ENCODE measurements at places on chromosomes 2 and 18.

- DNase-seq = no peak
Observed at GRCh38 chr2:5501807-5502206, 190.4 kb upstream of the SOX11 start.

GRCh38 chr2:181123798-181124231, 143.4 kb downstream of the UBE2E3 start:
- no peak for DNase-seq

DNA sequence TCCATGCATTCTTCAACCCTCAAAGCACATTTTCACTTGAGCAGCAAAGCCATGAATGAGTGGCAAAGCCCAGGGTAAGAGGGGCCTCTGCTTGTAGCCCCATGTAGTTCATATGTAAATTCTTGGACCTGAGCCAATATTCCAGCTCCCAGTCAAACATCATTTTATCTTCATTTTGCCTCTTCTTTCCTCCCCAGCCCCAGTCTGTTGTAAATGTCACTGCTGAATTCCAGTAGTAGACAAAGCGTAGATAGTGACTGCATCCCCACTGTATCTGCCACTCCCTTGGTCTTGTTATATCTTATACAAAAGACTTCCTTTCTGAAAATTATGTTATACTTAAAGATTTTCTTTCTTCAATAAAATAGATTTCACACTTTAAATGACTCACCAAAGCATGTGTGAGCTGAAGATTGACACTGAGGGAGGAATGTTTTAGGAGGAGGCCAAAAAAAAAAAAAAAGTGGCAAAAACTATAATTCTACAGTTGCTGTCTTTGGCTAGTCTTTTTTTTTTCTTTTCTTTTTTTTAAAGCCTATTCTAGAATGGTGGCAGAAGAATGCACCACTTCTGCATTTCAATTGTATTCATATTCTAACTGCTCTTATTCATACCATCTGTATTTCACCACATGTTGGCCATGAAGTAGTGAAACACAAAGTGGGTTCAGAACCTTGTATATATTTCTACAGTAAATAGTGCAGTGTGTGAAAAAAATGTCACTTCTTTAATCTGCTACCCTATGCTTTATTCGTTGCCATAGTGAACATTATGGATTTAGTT, 306.1 kb downstream of the CPS1 start:
- no peak for DNase-seq

DNA sequence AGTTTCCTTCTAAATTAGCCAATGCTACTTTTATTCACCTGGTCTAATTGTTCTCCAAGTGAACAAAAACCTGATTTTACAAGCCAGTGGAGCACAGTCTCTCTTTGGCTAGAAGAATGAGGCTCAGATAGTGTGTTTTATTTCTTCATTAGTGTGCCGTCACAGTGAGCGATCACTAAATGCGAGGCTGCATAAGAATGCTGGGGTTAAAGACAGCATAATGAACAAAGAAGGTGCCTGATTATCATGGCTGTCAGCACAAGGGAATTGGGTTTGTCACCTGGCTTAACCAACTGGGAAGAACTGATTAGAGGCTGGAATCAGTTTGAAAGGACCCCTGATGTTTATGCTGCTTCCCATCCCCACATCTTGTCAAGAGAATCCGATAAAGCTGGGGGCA, 76.4 kb downstream of the EPHA4 start:
- no peak for DNase-seq

- DNase-seq = no peak
Observed at GRCh38 chr2:8219631-8220355, 462.1 kb upstream of the ID2 start.

- no peak for DNase-seq
Observed at GRCh38 chr2:216578325-216578724, 54.9 kb upstream of the IGFBP2 start.

- no peak for DNase-seq
Observed at GRCh38 chr2:101596333-101596732, 101.2 kb upstream of the MAP4K4 start.

DNA sequence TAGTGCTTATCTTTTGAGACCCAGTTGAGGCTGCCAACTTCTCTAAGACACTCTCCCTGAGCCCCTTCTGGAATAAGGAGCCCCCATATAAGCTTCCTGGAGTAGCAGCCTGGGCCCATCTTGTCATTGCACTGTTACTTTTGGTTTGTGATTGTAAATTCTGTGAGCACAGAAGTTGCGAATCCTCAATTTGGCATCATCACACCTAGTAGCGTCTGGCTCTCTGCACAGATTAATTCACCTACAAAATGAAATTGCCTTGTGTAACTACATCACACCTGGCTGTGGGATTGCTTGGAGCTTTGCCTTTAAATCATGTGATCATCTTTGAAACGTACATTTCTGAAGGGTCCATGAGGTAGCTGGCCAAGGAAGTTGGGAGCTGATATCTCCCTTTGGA, 193.2 kb upstream of the BCL2L11 start:
- DNase-seq = no peak

- no peak for DNase-seq
Observed at GRCh38 chr18:9737006-9737405, 28.9 kb downstream of the RAB31 start.

GRCh38 chr2:853203-853870, 97.3 kb upstream of the SNTG2 start:
- no peak for DNase-seq

DNA sequence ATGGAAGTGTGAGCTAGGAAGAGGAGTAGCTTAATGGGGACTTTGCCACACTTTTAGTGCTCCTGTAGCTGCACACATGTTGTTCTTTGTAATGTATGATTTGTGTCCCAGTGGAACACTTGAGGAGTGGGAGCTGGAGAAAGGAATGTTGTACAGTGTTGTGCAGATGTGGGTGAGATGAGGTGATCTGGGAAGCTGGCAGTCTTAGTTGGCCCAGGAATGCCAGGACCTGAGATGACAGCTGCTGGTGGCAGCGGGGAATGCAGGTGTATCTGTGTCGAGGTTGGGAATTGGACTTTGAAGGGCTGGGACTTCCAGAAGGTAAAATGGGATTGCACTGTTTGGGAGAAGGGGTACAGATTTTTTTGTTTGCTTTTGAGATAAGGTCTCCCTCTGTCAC, 23.6 kb downstream of the NEDD4L start:
- DNase-seq = no peak

DNA sequence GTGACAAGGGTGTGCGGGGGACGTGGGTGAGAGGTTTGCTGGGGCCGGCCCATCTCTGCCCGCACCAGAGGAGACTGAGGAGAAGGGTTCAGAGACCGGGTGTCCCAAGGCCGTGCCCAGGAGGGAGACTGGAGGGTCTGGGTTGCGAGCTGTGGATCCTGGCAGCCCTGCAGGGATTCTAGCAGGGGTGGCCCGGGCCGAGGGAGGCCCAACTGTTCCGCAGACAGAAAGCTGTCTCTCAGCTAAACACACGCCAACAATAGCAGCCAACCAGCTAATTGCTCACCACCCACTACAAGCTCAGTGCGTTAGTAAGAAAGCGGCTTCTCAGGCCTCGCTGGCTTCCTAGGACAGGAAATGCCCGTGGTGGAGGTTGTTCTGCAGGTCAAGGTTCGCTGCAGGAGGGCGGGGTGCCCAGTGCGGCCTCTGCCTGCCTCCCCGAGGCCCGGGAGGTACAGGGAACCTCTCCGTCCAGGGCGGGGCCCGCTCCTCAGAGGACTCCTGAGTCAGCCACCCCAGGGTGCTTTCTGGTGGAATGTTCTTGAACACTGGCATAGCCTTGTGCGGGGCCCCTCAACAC, 282.0 kb upstream of the PXDN start:
- DNase-seq = no peak

DNA sequence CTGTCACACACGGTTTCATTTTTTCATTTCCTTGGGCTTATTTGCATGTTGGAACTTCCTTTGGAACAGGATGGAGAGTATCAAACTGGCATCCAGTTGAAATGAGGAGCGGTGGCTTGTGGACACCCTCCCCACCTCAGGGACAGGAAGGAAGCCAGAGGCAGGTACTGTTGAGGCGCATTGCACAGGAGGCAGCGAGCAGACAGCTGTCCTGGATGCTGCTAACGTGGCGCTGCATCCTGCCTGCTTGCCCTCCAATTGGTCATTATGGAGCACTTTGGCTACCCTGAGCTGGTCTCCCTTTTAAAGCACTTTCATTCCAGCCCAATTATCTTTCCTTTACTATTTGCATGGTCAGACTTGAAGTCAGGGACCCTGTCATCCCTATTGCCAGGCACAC, 80.7 kb upstream of the ITGA4 start:
- DNase-seq = no peak

- DNase-seq = no peak
Observed at GRCh38 chr18:73752546-73752945, 395.1 kb downstream of the FBXO15 start.

GRCh38 chr2:200077210-200077650, 121.8 kb downstream of the MAIP1 start:
- no peak for DNase-seq

GRCh38 chr2:47488870-47489584, 86.1 kb downstream of the MSH2 start:
- no peak for DNase-seq

DNA sequence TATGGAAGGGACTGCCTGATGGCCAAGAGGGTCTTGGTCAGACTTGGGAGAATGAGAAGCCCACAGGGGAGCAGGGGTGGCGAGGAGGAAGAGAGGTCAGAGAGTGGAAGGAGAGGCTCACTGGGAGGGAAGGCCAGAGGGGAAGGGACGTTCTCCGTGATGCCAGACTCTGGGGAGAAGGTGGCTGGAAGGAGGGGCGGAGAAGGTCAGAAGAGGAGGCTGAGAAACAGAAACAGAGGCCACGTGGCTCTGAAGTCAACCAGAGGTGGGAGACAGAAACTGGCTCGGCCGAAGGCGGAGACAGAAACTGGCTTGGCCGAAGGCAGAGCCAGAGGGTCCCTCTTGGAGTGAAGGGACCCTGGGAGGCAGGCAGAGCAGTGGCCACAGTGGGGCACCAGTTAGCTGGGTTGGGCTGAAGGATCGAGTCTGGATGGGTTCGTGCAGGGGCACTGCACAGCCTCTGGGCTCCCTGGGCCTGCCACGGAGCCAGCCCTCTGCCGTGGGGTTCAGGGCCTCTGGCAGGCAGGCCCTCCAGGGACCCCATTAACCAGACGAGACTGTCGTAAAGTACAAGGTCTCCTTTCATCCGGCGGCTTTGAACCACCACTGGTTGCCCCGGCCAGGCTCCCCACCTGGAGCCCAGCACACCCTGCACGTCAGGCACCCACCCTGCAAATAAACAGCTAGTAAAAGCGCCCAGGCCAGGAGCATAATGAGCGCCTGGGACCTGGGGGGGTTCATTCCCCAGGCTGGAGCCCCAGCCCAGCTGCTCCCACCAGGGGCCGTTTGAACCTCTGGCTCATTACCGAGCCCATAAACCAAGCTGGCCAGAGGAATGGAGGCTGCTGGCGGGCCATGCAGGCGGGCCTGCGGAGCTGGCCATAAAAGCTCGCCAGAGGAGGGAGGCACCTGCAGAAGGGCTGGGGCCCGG, 218.8 kb downstream of the DYSF start:
- DNase-seq = no peak

GRCh38 chr2:74238879-74239278, 40.5 kb downstream of the MTHFD2 start:
- no peak for DNase-seq

DNA sequence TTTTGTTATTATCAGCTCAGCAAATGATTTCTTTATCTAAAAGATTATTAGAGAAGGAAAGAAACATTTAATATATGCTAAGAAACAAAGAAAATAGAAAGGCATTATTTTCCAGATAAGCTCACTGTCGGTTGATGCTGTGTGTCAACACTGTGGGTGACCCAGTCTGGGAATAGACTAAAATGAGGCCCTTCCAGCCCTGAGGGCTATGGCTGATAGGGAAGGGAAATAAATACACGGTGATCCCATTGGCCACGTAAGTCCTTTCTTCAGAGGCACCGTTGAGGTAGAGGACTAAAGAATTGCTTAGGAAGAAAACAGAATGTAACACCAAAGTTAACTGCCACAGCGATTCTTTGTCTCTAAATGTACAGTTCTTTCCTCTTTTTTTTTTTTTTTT, 1.8 kb downstream of the ABCB11 start:
- DNase-seq = no peak

DNA sequence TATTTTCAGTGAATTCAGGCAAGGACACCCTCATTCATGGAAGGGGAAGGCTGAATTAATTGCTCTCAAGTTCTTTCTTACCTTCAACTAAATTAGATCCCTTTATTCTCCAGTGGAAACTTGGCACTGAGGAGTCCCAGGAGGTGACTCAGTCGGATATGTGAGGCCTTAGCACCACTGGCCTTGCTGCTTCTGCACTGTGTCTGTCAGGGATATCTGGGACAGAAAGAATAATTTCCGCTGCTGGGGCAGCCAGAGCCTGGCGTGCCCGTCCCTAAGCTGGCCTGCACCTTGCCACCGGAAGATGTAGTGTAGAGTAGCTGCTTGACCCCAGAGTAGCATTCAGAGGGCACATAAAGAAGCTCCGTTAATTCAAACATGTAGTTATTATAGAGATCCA, 53.4 kb downstream of the LIMS1 start:
- DNase-seq = no peak

DNA sequence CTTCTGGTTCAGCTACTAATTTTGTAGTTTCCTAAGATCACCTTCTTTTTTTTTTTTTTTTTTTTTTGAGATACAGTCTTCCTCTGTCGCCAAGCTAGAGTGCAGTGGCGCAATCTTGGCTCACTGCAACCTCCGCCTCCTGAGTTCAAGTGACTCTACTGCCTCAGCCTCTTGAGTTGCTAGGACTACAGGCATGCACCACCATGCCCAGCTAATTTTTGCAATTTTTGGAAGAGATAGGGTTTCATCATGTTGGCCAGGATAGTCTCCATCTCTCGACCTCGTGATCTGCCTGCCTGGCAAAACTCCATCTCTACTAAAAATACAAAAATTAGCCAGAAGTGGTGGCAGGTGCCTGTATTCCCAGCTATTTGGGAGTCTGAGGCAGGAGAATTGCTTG, 301.5 kb upstream of the TFPI start:
- DNase-seq = no peak

- no peak for DNase-seq
Observed at GRCh38 chr18:9322744-9323143, 11.8 kb upstream of the TWSG1 start.

DNA sequence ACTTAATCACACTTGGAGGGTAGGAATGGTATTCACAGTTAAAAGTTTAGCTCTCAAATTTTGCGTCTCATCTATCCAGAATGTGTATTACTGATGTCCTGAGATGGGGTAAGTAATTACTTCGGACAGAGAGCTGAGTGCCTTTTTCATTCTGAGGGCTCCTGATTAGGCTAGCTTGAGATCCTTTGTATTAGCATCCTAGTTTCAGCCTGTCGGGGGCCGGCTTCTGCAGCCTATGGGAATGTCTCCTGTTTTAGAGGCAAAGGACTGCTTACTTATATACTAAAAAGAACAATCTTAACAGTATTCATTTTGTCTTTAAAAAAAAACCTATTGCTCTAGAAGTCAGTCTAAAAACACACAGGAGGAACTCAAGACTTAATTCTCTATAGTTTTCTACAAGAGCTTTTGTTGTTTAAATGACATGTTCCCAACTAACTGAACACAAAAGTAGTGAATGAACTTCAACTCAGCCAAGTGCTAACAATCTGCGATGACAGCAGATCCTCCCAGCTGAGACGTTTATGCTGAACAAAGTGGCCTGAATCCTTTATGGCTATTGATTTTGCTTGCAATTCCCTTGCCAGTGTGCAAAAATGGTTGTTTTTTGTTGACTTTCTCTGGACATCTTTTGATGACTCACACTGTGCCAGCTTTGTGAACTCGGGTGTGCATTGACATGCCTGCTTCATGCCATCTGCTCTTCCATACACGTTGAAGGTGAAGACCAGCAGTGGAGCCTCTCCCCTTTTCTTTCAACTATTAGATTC, 118.7 kb downstream of the LYPD6B start:
- DNase-seq = no peak

Measured in C1 segment of cervical spinal cord (tissue), 14 donors.